ENCODE measurements at places on chromosomes 12 and 14.

GRCh38 chr14:69170839-69171238 lies 17.9 kb upstream of the DCAF5 start:
- DNase-seq, result no peak

GRCh38 chr12:58932806-58933681 lies 12.7 kb upstream of the LRIG3 start:
- no peak for DNase-seq

- no peak for DNase-seq
Measured at GRCh38 chr12:89140602-89141238, 211.6 kb downstream of the DUSP6 start.

DNA sequence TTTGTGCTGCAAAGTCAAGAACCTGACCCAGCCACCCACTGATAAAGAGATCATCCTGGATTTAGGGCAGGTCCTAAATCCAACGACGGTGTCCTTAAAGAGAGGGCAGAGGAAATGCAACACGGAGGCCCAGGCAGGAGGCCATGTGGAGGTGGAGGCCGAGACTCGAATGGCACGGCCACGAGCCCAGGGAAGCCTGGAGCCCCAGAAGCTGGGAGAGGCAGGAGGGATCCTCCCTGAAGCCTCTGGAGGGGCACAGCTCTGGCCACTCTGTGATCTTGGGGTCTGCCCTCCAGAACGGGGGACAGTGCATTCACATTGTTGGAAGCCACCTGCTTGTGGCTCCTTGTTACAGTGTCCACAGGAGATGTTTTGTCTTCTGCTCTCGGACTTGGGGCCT lies 63.0 kb downstream of the GALNT9 start:
- DNase-seq, result no peak

- no peak for DNase-seq
Measured at GRCh38 chr12:96064271-96064670, 28.9 kb upstream of the LTA4H start.

DNA sequence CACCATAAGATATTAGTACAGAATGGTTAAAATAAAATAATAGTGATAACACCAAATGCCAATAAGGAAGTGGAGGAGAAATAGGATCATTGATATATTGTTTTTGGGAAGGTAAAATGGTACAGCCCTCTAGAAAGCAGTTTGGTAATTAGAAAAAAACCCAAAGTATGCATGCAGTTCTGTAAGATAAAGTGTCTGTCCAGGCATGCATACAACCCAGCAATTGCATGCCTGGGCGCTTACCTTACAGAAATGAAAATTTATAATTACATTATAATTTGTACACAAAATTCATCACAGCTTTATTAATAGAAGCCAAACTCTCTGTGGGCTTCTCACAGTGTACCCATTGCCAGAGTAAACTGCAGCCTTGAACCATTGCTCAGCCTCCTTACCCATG lies 124.7 kb downstream of the TTC6 start:
- no peak for DNase-seq

DNA sequence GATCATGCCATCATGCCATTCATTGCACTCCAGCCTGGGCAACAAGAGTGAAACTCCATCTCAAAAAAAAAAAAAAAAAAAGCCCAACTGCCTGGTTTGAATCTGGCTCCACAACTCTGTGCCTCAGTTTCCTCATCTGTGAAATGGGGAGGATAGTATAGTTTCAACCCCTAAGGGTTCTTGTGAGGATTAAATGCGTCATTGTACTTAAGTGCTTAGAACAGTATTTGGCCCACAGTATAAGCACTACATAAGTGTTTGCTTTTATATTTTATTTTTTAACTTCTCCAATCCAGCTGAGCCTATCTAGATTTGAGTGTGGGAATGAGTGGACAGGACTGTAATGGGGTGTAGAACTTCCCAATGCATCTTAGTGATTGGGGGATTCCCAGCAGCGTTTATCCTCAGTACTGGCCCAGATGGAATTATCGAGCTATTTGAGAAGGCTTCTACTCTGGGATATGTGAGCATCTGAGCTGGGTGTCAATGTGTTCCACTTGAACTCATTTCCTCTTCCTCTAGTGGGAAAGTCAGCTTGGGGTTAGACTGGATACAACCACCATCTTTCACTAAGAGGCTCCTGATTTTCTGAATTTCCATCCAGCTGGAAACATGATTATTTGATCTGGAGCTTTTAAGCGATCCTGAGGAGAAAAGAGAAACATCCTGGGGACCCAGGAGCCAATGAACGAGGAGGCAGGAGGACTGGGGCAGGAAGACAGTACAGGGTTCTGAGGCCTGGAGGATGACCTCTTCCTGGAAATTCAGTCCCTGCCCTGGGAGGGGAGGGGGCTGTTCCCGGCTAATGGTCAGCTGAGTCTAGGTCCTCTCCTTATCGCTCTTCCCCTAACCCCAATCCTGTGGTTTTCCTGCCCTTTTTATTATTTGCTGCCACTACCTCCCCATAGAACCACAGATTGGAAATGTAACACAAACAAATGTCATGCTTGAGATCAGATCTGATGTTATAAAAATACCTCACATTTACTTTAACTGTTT lies 9.3 kb upstream of the ESPL1 start:
- no peak for DNase-seq

DNA sequence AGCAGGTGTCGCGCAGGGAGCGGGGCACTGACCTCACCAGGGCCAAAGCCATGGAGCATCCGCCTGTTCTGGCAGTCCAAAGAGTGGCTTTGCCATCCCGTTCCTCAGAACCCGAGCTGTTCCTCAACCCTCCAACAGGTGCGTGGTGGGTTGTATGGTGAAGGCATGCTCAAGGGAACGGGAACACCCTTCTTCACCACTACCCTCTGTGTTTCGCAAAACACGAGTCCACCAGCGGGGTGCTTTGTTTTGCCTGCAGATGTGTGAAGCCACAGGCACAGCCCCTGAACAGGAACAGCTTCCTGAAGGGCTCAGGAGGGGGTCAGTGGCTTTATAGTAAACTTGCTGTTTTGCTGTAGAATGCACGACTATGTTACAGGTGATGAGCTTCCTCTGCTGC lies 52.7 kb downstream of the SMOC1 start:
- DNase-seq, result no peak

DNA sequence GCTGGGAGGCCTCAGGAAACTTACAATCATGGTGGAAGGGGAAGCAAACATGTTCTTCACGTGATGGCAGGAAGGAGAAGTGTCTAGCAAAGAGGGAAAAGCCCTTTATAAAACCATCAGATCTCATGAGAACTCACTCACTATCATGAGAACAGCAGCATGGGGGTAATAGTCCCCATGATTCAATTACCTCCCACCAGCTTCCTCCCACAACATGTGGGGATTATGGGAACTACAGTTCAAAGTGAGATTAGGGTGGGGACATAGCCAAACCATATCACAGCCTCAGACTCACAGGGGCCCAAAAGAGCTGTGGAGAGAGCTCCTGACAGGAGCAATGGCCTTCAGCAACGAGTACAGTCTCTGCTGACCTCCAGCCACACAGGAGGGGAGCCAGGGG lies 151.4 kb downstream of the GXYLT1 start:
- DNase-seq, result no peak

Data from activated CD4-positive, alpha-beta T cell treated with anti-CD3 and anti-CD28 coated beads, Interleukin-2, Interleukin-6, amounts not matched to agents 100 ng/mL and 50 ng/mL, durations not matched to agents 16 hours and 8 hours (primary cell).